ENCODE measurements at places on chromosomes 7 and 10.

DNA sequence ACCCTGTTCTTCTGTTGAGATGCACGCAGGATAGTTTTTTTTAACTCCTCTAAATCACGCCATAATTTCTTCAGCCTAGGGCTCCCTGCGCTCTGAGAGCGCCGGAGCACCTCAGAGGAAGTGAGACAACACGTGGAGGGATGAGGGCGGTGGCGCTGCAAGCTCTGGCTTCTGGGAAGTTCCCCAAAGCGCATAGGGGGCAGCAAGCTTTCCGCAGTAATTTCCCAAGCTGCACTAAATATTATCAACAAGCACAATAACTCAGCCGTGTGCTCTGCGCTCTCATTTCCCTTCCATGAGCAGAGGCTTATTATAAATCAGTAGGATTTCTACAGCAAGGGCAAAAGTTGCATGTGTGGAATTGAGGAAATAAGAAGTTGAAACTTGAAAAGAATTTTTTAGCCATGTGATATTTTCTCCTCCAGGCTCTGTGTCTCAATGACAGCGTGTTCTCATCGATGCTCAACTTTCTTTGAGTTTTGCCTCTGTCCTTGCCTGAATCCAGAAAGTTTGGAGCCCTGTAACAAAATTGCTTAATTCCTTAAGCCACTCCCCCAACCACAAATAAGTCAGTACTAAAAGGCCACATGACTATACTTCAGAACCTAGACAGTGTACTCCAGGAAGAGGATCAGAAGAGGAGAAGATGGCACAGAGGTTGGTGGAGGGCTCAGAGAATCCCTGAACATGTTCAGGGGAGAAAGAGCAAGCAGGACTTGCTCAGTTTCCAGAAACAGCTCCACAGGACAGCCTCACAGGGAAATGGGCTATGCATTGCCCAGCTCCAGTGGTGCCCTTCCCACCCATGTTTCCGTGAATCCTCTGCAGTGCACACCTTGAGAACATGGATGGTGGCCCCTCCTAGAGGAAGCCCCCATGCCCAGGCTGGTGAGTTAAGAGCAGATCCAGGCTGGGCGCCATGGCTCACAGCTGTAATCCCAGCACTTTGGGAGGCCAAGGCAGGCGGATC lies 221.5 kb upstream of the GHITM start:
- peak; percentile 8 for DNase-seq

DNA sequence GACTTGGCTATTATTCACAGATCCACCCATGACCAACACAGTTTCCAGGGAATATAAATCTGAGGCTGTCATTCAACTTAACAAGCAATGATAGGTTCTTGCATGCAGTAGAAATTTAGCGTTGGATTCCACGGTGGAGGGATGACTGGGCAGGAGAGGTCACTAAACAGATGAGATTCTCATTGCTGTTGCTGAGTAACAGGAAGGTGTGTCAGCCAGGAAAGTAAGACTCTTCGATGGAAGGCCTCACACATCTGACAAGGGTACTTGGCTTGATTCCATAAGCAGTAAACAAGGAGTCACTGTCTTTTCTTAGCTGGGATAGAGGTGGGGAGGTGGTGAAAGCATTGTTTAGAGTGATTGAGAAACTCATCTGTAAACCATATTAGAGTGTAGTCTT lies 1152.0 kb downstream of the SORCS3 start:
- no peak for DNase-seq

GRCh38 chr7:25843467-25843866 lies 308.5 kb upstream of the NFE2L3 start:
- DNase-seq: no peak

- peak; percentile 22 for DNase-seq
Observed at GRCh38 chr10:32318476-32318896, 28.5 kb downstream of the EPC1 start.

DNA sequence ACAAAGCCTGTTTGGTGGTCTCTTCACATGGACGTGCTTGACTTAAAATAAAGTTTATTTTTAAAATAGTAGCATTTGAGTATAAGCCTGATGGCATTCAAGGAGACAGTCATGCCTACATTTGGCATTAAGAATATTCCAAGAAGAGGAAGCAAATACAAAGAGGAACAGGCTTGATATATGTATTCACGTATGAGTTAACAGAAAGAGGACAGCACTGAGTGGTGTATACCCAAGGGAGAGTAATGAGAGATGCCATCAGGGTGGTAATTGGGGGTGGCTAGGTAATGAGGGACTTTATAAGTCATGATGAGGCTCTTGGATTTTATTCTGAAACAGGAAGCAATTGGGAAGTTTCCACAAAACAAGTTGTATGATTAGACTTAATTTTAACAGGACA lies 363.3 kb downstream of the SEMA3D start:
- DNase-seq: no peak

DNA sequence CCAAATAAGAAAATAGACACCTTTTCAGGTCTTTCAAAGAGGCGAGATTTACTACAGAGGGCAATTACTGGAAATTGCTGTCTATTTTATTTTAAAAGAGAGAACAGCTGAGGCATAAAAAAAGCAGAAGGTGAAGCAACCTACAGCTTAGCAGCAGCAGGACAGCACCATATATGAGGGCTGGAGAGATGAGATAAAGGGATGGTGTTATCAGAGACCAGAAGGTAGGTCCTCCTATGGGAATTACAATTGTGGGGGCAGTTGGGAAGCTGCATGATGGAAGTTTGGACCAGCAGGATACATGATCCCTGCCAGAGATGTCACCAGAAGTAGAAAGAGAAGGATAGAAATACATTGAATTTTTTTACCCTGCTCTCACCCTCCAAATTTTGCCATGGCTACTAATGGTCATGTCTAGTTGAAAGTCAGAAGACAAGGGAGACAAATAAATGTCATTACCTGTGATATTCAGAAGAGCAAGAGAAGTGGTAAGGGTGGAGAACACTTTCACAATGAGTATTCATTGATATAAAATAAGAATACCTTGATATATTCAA lies 77.2 kb upstream of the CALCR start:
- no peak for DNase-seq

- no peak for DNase-seq
Observed at GRCh38 chr7:85573844-85574243, 387.0 kb upstream of the SEMA3D start.

DNA sequence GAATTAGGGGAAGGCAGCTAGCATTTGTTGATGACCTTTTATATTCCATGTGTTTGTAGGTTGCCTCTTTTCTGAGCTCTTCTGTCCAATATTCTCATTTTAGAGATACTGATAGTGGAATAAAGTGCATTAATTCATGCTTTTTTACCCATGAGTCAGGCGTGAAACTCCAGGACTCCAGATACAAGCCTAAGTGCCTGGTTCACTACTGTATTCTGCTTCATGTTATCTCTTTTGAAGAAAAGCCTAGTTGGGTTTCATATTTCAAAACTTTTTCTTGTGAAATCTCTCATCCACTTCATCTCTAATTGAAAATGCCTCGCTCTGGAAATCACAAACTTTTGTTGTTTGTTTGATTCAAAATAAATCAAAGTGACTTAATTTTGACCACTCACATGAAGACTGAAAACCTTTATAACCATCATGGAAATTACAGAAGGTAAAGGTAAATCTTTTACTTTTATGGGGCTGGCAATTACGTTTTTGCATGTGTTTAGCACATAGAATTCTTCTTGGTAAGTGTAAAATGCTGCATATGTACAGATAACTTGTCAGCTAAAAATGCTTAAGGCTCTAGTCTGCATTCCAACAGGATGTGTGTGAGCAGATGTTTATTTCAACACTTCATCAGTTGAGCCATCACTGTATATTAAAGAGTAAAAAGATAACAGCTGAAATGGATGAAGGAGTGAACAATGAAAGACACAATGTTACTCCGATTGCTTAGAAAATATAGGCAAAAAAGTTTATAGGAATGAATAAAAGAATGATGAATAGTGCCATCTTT lies 961.8 kb upstream of the CELF2 start:
- DNase-seq: no peak

DNA sequence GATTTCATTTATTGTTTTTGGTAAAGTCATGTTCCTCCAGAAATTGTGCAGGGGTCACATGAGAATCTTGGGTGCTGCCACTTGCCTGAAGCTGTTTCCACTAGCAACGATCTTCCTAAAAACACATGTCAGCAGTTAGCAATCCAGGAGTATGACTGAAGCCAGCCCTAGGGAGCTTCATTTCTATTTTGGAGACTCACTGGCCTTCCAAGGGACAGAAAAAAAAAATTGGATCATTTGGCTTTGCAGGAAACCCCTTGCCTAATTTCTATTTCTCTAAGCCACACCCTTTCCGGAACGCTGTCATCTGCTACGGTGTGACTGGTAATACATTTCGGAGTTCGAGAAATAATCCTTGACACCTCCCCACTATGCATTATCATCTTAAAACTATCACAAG lies 204.7 kb downstream of the TAX1BP1 start:
- no peak for DNase-seq

- DNase-seq: no peak
Observed at GRCh38 chr7:111210996-111211395, 120.1 kb downstream of the LRRN3 start.

GRCh38 chr10:125399289-125399688 lies 238.9 kb upstream of the CTBP2 start:
- DNase-seq: no peak
